ENCODE measurements at places on chromosomes 4 and X. TPM values are rescaled to one million over a fixed set of nuclear protein-coding genes. Genes with fewer than 3 reads are reported as not detected.

The ADGRA3 gene
- 12.9 TPM for total RNA-seq

The PHEX gene
- total RNA-seq, result 22.7 TPM

The DKC1 gene
- 132 TPM for total RNA-seq

The ARHGEF38 gene
- total RNA-seq, result not detected

The TMPRSS11A gene
- not detected for total RNA-seq

The CD38 gene
- 24.3 TPM for total RNA-seq

The NMU gene
- 0.41 TPM for total RNA-seq

The MSMO1 gene
- 42.3 TPM for total RNA-seq

The CLIC2 gene
- not detected for total RNA-seq
